ENCODE measurements at places on chromosomes 2 and 18.
A peak's percentile ranks its signal among the peaks of the same experiment; 100 is the strongest.

GRCh38 chr2:121355488-121355887 lies 70.5 kb upstream of the TFCP2L1 start:
- no peak for DNase-seq

DNA sequence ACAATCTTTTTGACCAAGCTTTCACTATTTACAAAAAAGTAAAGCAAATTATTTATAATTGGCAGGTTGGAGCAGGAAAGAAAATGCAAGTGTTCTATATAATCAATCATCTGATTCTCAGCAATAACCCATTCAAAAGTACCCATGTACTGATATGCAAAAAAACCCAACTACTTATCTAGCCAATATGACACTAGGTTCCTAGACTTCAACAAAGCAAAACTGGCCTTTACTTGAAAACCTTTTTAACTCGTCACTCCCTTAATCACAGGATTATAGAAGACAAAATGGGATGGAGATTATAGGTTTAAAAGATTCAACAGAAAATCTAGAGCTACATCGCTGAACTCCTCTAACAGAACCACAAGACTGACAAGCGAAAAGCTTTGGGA lies 3.6 kb downstream of the TLK1 start:
- DNase-seq: no peak

DNA sequence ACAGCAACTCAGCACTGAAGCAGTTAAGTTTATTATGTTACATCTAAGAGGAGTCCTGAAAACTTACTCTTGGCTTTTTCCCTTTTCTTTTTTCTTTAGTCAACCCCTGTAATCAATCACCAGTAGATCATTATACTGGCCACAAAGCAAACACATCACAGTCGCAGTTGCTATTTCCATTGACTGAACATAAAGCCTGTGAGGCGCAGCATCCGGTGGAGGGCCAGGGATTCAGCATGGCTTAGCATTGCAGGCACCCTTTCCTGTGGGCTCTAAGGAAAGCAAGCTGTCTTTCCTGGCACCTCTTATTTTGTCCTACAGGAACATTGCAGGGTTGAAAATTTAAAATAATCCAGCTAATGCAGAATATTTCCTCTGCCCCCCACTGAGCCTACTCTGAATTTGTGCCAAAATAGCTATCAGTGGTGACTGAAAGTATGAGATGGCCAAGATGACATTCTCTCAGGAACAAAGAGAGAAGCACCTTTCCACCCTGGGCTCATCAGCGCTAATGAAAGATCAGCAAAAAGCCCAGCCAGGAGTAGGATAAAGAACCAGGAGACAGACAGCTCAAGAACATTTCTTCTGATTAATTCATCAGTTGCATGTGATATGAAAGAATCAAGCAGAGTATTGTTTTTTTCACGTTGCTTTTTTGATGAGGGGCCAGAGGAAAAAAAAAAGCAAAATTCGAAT lies 85.3 kb upstream of the SULT1C3 start:
- peak; percentile 77 for DNase-seq

DNA sequence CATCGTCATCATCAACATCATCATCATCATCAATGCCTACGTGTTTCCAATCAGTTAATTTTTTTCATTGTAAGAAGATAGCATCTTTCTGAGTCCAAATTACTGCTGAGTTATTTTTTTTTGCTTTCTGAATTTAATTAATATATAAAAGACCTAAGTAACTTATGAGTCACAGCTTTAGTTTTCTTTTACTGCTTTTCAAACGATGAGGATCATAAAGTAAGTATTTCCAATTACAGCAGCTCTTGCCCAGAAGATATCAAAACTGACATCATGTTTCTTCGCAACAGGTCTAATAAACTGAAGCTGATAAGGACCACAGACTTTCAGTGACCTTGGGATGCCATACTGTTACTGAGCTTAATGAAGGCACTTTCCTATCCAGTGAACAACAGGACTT lies 442.2 kb downstream of the DSEL start:
- no peak for DNase-seq

- peak; percentile 40 for DNase-seq
Observed at GRCh38 chr2:127226520-127227263, 6.6 kb upstream of the CYP27C1 start.

- DNase-seq: no peak
Observed at GRCh38 chr2:10947005-10947440, 35.3 kb downstream of the KCNF1 start.

DNA sequence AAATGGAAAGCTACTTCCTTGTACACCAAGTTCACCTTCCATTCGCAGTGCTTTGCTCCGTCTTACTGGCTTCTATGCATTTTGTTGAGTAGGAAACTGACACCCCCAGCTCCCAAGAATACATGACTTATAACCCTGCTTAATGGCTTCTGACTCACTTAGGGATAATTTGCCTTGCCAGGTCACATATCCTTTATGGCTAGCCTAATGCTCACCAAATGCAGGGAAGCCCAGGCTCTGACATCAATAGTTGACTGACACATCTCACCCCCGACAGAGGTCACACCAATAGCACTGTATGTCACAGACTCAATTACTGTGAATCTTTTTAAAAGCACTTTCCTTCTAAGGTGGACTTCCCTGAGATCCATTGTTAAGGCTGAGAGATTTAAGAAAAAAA lies 147.2 kb downstream of the DTNA start:
- DNase-seq: no peak

GRCh38 chr2:28164280-28164801 lies 228.3 kb upstream of the FOSL2 start:
- DNase-seq: no peak

DNA sequence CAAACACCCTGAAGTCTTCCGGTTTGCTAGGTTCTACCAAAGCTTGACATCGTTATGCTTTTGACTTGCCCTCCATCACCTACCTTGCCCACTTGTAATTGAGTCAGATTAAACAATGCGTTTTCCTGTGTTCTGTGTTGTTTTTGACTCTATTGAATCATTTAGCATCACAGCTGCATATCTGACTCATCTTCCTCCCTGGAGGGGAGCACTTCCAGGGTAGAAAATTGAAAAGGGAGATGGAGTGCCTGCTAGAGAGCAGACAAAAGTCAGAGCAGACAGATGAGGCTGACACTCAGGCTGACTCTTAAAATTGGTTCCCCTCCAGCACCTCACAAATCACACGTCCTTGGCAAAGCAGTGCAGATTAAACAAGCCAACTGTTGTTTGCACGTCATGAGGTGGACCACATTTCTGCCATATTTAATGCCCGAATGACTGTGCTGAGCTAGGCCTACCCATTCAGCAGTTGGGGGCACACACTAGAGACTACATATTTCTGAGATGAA lies 2.2 kb downstream of the MPP4 start:
- no peak for DNase-seq

- DNase-seq: no peak
Observed at GRCh38 chr2:168030862-168031624, 216.4 kb downstream of the STK39 start.

GRCh38 chr18:23244401-23244800 lies 109.1 kb downstream of the CABLES1 start:
- no peak for DNase-seq

- no peak for DNase-seq
Observed at GRCh38 chr2:27225526-27225925, 8.4 kb downstream of the CAD start.

DNA sequence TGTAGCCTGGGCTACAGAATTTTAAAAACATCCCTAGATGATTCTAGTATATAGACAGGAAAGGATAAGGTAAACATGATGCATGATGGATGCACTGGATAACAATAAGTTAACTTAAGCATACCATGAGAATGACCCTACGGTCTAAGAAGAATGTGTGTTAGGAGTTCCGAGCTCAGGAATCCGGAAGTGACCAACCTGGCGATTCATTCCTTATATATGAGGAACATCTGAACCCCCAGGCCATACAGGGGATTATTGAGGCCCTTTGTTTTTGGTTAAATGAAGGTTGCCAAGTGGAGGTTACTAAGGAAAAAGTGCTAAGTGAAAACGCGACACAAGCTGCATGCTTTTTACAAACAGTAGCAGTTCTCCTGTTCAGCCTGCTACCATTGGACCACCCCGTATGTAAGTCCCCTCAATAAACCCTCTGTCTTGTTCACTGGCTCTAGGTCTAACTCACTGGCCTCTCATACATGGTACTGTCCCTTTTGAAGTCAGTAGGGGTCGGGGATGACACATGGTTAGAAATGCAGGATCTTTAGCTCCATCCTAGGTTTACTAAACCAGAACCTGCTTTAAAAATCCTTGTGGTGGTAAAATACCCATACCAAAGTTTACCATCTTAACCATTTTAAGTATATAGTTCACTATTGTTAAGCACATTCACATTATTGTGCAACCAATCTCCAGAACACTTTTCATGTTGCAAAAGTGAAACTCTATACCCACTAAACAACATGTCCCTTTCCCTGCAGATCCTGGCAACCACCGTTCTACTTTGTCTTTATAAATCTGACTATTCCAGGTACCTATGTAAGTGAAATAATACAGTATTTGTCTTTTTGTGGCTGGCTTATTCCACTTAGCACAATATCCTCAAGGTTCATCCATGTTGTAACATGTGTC lies 111.0 kb upstream of the MAP4K3 start:
- DNase-seq: no peak

- no peak for DNase-seq
Observed at GRCh38 chr2:240988146-240988545, 10.3 kb upstream of the SNED1 start.

GRCh38 chr18:30915336-30915988 lies 127.1 kb downstream of the DSC3 start:
- DNase-seq: no peak
